Muscle of back (tissue), 13 donors: ENCODE measurements at places on chromosomes 2 and 18. TPM values are rescaled to one million over a fixed set of nuclear protein-coding genes. Genes with fewer than 3 reads are reported as not detected.
A peak's percentile ranks its signal among the peaks of the same experiment; 100 is the strongest.

GRCh38 chr2:237165405-237166276, 80.0 kb downstream of the COPS8 start:
- no peak for DNase-seq

DNA sequence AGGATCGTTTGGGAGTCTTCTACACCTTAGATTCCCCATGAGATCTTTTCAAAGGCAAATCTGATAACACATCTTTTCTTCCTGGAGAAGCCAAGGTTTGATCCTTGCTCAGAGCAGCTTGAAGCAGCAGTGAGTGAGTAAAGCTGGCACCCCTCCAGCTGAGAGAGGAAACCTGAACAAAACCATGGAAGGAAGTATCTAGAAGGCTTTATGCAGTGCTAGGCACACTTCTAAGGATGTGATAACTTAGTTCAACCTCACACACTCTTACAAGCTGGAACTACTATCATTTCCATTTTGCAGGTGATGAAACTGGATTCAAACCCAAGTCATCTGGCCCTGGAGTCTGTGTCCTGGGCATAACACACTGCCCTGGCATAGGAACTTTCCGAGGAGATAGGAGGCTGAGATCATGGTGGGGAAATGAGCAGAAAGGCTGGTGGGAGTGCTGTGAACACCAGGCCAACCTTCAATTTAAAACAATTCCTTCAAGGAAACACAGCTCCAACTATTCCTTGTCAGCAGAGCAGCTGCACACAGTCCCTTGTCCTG, 71.2 kb downstream of the CTAGE1 start:
- peak; percentile 45 for DNase-seq

- no peak for DNase-seq
These were observed 73.7 kb upstream of the DPP10 start for GRCh38 chr2:114368705-114369104.

- DNase-seq = no peak
These were observed 19.3 kb downstream of the TGFA start for GRCh38 chr2:70534183-70534836.

DNA sequence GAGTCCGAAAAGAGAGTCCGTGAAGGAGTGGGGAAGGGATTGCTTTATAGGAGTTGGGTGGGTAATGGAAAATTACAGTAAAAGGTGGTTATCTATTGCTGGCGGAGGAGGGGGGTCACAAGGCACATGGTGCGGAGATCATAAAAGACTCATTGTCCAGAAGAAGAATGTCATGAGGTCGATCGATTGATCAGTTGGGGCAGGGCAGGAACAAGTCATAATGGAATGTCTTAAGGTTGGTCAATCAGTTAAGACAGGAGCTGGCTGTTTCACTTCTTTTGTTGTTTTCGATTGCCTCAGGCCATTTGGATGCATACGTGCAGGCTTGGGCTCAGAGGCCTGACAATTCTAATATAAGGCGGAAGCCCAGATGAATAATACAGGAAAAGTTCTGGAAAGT, 473.0 kb upstream of the TNP1 start:
- DNase-seq = no peak

- no peak for DNase-seq
These were observed 35.6 kb downstream of the UBR3 start for GRCh38 chr2:169862816-169863215.

Gene ANAPC1
- polyA plus RNA-seq = 23.6 TPM

Gene MRPL44
- 29.3 TPM for polyA plus RNA-seq

Gene PHOSPHO2
- polyA plus RNA-seq = 5.5 TPM
